ENCODE measurements at places on chromosomes 3 and 15.

DNA sequence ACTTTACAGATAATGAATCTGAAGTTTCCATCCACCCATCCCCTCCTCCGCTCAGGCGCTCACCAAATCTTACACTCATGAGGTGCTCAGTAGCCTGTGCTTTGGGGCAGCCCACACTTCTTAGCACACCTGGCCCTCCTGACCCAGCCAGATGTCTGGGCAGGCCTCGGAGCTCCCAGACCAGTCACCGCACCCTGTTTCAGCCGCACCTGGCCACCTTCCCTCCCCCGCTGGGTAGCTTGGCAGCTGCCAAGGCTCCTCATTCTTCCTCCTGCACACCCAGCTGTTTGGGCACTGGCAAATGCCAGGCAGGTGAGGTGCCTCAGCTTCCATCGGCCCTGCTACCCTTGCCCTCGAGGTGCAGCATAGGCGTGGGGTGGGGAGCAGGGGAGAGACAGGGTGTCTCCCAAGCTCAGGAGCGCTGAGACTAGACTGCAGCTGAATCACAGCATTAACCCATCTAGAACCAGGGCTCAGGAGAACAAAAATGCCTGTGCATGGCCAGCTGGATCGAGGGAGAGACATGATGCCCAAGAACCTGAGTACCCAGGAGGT, 45.8 kb downstream of the CDC25A start:
- DNase-seq = no peak

GRCh38 chr3:104578558-104578957, 788.2 kb upstream of the ALCAM start:
- DNase-seq = no peak

DNA sequence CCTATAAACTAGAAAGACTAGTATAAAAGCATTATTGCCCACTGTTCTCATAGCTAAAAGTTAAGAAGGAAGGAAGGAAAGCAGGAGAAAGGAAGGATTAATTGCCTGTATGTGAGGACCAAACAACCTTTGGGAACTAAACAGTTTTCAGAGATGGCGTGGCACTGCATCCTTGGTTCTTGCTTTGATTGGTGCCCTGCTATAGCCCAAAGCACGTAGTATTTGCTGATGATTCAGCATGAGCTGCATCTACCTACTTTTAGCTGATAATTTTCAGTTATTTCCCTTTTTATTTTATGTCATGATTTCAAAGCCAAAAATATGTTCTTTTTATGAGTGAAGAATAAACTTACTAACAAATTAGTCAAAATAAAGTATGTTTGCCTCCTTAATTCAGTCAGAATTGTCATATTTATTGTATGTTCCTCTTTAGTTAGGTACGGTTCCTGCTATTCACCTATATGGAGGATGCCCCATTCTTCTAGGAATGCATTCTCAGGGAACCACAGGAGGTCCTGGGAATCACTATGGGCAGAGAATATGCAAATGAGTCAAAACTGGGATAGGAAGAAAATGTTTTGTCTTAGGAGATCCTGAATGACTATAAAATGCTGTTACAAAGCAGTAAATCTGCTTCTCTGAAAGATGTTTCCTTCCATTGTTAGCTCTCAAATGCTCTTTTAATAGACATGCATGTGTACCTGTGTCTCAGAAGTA, 65.4 kb upstream of the THSD4 start:
- no peak for DNase-seq

DNA sequence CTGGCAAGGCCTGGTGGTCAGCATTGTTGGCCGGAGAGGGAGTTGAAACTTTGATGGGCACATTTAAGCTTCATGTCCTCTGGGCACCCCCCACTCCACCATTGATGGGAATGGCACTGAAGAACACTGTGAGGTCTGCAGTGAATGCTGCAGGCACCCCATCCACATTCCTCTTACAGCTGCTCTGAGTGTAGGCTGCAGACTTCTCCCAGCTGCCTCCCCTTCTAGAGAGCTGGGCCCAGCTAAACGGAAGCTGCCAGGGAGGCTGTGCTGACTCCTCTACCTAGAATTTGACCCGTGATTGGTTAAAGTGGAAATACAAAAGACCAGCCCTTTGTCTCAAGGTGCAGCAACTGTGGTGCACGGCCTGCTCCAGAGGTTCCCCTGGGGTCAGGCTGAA, 10.6 kb downstream of the TMEM158 start:
- DNase-seq = no peak

GRCh38 chr3:197298341-197298944, at the start of gene DLG1:
Gene DLG1, minus strand, starts transcription at chr3:197298612. Its CDS starts 1,408 bp downstream, at chr3:197297204.
- peak; percentile 83 for DNase-seq

DNA sequence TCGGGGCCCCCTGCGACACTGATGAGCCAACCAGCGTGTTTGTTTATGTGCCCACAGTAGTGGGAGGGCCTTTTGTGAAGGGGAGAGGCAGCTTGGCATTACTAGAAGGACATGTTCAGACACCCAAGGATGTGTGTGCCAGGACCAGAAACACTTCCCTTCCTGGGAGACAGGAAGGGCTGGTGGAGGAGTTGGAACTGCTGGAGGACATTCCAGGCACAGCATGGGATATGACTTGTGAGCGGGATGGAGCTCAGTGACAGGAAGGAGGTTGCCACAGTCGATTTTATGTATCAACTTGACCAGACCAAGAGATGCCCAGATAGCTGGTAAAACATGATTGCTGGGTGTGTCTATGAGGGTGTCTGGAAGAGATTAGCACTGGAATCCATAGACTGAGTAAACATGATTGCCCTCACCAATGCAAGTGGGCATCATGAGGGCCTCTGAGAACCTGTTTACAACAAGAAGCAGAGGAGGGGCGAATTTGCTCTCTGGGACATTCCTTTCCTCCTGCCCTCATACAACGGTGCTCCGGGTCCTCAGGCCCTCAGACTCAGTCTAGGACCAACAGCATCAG, 106.4 kb upstream of the TLE3 start:
- no peak for DNase-seq

GRCh38 chr3:151919030-151919328, 45.5 kb downstream of the SUCNR1 start:
- DNase-seq = no peak

GRCh38 chr15:65921780-65922179, 52.5 kb downstream of the RAB11A start:
- DNase-seq = peak; percentile 72
